Adipose tissue (tissue), 3 donors: ENCODE measurements at places on chromosomes 13 and 19. TPM values are rescaled to one million over a fixed set of nuclear protein-coding genes. Genes with fewer than 3 reads are reported as not detected.

Gene ZSCAN4
- 0.04 TPM for polyA plus RNA-seq

Gene KRTDAP
- polyA plus RNA-seq: 0.42 TPM

Gene CLIP3
- 1.2 TPM for polyA plus RNA-seq

Gene SPRED3
- polyA plus RNA-seq: 0.89 TPM
